ENCODE measurements at places on chromosomes 5 and 9.

- DNase-seq = no peak
Measured at GRCh38 chr5:140549237-140550144, 2.0 kb downstream of the EIF4EBP3 start.

GRCh38 chr5:25006734-25007133 is 362.0 kb upstream of the CDH10 start:
- DNase-seq = peak; percentile 53

- no peak for DNase-seq
Measured at GRCh38 chr9:107932046-107932445, 442.5 kb upstream of the KLF4 start.

DNA sequence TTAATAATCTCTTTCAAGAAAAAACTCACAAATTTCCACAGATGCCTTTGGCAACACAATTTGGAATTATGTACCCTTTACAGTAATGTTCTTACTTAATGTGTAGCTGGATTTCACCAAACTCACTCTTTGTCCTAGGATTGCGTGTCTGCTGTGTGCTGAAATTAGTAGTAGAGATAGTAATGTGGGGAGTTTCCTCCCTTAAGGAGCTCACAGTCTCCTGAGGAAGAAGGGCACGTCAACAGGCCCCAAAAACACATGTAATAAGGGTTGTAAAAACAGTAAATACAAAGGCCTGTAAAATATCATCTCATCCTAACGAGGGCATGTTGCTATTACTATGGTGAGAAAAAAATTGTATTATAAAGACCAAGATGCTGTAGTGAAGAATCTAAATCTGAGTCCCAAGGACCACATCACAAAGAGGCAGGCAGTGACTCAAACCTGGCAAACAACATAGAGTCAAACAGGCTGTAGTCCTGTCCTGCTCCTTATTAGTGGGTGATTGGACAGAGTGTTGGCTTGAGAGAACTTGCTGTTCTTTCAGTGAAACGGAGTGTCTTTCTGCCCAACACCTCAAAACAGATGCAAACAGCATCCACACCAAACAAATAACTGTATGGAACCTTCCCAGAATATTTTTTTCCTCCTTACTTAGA is 83.2 kb upstream of the PAPPA start:
- no peak for DNase-seq

- no peak for DNase-seq
Measured at GRCh38 chr5:143933451-143933850, 121.5 kb downstream of the HMHB1 start.

DNA sequence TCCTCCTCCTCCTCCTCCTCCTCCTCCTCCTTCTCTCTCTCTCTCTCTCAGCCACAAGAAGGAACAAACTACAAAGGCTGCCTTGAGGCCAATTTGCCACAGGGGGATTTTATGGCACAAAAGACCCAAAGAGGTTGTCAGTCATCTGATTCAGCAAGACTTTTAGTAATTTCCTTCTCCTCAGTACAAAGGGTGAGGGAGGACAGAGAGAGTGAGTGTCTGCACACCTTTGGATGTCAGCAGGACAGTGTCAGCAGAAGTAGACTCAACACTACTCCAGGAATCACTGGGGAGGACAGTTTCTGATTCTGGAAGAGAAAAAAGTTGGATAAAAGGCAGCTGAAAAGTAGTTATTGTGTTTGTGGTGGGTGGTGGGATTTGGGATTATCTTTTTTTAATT is 13.6 kb downstream of the TIMD4 start:
- no peak for DNase-seq
